ENCODE measurements at places on chromosomes 13 and 19.

GRCh38 chr19:46447824-46448223 is 19.1 kb upstream of the PNMA8C start:
- no peak for DNase-seq

- no peak for DNase-seq
Measured at GRCh38 chr19:42188665-42189064, 28.8 kb downstream of the DEDD2 start.

DNA sequence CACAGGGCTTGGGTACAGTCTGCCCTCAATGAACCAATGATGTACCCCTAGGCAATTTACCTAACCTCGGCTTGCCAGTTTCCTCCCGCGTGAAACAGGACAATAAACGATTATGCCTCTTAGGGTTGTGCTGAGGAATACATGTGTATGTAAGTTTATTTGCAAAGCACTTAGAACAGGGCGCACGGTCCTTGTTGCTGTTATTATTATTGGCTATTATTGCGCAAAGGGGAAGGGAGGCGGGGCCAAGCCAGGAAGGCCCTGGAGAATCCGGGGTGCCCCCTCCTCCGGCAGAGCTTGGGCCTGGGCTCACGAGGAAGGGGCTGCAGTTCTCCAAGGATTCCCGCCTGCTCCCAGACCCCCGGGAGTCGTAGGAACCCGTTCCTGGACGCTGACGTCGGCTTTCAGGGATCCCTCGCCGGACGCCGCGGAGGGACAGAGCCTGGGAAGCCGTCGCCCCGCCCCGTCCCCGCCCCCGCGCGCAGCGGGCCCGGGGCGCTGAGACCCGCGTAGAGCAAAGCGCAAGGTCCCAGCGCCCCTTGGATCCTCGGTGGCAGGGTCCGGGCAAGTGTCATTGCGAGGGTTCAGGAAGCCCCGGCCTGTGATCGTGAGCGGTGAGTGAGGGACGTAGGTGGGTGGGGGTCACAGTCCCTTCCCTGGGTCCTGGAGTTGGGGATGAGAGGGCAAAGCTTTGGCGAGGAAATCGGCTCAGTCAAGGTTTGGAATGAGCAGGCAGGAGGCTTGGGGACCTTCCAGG is at the start of gene TMEM91:
TMEM91 (plus strand) TSS at position 293 of the 757 bp plus-strand sequence. CDS start 1,777 bp downstream, outside the sequence.
- DNase-seq, result no peak

- DNase-seq, result no peak
Measured at GRCh38 chr19:1383017-1383311, 743 bp upstream of the NDUFS7 start.

Measured in activated CD4-positive, alpha-beta T cell treated with anti-CD3 and anti-CD28 coated beads for 4 hours (primary cell).